ENCODE measurements at places on chromosomes 6 and 20. TPM values are rescaled to one million over a fixed set of nuclear protein-coding genes. Genes with fewer than 3 reads are reported as not detected.
A peak's percentile ranks its signal among the peaks of the same experiment; 100 is the strongest.

VWA7 gene
- total RNA-seq, result 0.25 TPM

GRCh38 chr20:61815678-61816077 is 250.0 kb downstream of the TAF4 start:
- DNase-seq, result no peak

GRCh38 chr6:13263669-13264068 is 64.7 kb downstream of the TBC1D7 start:
- no peak for DNase-seq

DNA sequence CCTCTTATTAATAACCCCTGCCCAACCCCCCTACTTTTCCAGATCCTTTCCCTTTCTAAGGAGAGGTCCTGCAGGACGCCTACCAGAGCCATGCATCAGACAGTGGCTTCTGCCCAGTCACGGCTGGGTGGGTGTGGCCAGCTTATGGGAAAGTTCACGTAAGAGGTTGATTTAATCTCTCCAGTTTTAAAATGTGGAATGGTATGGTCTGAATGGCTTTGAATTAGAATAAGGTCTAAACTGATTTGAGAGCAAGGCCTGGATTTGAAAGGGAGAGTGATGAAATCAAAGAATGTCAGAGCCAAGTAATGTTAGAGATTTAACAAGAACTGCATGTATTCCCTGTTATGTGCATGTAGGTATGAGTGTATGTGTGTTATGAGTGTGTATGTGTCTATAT is 275.7 kb downstream of the PAX1 start:
- DNase-seq, result no peak

DNA sequence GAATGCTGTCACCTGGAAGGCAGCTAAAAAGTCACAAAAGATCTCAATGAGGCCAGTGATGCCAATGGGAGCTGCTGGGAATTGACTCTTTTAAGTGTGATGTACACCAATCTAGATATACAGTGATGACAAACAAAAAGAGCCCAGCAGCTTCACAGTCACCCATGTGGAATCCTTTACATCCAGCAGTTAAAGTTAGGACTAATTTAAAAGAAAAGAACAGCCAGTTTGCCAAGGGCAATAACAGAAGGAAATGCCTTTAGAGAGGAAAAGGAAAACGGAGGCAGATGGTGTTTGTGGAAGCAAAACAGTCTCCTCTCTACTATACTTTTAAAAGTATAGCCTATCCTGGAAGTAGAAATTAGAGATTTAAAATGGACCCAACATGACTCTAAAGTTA is 873.5 kb downstream of the EPHA7 start:
- peak; percentile 93 for DNase-seq

DNA sequence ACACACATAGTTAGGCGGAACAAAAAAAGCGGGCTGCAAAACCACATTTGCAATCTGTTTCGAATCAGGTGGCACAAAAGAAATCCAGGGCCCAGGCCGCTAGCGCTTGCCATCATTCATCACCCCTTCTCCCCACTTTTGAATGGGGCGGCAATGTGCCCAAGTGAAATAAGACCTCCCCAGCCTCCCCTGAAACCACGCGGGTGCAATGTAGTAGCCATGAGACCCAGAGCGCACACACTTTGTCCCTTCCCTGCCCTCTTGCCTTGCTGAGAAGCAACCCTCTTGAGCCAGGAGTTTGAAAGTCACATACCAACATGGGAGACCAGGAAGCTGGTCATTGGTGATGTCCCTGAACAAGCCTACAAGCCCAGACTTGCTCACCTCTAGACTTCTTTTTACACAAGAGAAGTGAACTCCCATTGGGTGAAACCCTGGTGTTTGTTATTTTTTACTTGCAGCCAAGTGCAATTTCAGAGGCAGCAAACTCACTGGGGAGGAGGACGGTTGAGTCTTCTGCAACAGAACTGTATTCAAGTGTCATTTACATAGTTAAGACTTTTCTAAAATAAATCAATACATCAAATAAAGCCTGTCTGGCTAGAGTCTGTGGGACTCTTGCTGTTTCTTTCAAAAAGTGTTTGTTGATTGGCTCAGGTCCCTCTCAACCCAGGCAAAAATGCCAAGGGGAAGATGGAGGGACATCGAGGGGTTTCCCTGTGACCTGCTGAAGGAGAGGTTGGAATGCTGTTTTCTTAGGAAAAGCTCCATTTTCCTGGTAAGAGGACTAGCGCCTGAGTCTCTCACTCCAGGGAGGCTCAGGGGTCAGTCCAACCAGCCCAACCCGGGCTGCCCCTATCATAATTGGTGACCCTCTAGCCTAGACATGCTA is 138.1 kb upstream of the PTPN1 start:
- DNase-seq, result no peak

DNA sequence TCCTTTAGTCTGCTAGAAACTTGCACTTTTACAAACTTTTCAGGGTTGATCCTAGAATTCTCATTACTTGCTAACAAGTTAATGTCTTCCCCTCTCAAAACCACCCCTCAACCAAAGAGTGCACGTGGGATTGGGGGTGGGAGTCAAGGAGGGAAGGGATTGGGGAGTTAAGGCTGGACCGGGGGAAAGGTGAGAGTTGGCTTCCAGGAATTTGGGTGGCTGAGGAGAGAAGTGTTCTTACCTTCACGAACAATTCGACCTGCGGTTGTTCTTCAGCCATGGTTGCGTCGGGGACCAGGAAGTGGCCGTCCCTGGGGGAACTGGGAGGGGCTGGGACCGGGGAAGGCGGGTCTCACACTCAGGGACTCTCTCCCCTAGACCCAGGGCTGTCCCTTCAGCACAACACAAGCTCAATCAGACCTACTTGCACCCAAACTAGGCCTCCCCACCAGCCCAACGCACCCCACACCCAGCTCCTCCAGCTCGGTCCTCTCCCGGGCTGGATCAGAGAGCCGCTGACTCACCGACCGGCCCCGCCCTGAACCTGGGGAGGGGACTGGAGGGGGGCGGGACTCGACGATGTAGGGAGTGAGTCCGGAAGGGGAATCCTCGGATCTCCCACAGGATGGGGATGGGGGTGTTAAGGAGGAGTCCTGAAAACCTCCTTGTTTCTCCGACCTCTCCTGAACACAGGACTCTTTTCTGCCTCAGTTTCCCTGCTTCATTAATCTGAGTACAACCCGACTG is at the start of gene CLIC1:
Gene CLIC1, minus strand, starts transcription at position 510 of the 747 bp plus-strand sequence. Its CDS starts 230 bp downstream, at position 280.
- DNase-seq, result peak; percentile 82

DNA sequence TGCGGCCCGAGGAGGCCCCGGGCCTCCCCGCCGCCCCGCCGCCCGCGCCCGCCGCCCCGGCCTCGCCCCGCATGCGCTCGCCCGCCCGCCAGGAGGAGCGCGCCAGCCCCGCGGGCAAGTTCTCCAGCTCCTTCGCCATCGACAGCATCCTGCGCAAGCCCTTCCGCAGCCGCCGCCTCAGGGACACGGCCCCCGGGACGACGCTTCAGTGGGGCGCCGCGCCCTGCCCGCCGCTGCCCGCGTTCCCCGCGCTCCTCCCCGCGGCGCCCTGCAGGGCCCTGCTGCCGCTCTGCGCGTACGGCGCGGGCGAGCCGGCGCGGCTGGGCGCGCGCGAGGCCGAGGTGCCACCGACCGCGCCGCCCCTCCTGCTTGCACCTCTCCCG is 1.5 kb downstream of the FOXQ1 start:
- DNase-seq, result no peak

DNA sequence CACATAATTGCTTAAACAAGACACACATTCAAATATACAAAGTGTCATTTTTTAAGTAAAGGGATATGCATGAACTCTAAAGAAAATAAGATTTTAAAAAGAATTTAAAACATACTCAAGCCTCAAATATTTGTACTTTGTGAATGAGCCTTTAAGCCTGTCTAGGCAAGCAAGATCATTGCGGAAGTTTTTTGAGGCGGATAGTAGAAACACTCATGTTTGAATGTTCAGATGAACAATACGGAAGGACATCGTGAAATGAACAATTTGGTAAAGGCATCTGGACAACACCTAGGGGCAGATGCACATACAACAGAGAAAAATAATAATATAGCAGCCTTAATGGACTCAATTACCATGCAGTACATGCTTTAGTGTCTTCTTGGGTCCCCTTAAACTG is 928.9 kb downstream of the TFAP2A start:
- no peak for DNase-seq

- no peak for DNase-seq
Observed at GRCh38 chr6:90226257-90226656, 70.4 kb downstream of the BACH2 start.

Data from endothelial cell of umbilical vein (primary cell).